Panc1 (cell line): ENCODE measurements at places on chromosomes 4 and X.

DNA sequence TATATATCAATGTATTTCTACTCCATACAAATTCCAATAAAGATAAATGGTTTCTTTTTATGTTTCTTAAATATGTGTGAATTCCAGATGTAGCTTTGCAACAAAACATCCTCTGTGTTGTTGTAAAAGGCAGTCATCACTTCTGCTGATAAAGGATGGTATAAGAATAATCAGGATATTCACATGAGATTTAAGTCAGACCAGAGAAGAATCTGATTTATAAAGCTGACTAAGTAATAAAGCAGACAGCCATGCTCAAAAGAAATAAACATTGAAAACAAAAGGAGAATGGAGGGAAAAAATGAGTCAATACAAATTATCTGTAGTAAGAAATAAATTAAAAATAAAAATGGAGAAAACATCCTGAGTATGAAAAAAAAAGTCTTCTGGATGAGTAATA is 27.0 kb upstream of the SLC7A11 start:
- DNase-seq = no peak

DNA sequence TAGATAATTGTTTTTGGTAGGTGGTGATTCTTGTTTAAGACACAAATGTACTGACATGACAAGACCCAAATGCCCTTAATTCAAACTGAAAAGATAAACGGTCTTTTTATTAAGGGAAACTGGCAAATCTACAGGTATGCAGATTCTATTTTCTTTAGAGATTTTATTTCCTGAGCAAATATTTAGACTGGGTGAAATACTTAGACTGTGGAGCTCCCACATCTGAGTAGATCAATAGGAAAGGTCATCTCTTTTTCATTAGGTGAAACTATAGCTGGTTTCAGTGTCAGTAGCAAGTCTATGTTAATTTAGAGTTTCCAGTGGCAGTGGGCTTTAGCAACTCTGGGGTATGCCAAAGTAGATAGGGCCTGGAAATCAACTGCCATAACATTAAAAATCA is 446.7 kb downstream of the FSTL5 start:
- DNase-seq = no peak

- DNase-seq = no peak
Measured at GRCh38 chr4:126715067-126715466, 917.7 kb upstream of the INTU start.

- no peak for DNase-seq
Measured at GRCh38 chr4:123784626-123785025, 388.0 kb downstream of the SPRY1 start.

DNA sequence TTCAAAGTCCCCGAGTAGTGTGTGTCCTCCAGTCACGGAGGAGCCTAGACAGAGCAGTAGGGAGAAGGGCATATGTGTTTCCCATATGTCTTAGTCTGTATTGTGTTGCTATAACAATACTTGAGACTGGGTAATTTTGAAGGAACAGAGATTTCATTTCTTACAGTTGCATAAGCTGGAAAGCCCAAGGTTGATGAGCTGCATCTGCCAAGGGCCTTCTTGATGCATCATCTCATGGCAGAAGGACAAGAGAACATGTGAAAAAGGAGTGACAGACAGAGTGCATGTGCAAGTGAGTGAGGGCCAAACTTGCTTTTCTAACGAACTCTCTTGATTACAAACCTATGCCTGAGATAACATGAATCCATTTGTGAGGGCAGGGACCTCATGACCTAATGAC is 243.4 kb downstream of the ARHGAP10 start:
- DNase-seq = no peak

- no peak for DNase-seq
Measured at GRCh38 chrX:85590638-85591037, 211.2 kb upstream of the POF1B start.

DNA sequence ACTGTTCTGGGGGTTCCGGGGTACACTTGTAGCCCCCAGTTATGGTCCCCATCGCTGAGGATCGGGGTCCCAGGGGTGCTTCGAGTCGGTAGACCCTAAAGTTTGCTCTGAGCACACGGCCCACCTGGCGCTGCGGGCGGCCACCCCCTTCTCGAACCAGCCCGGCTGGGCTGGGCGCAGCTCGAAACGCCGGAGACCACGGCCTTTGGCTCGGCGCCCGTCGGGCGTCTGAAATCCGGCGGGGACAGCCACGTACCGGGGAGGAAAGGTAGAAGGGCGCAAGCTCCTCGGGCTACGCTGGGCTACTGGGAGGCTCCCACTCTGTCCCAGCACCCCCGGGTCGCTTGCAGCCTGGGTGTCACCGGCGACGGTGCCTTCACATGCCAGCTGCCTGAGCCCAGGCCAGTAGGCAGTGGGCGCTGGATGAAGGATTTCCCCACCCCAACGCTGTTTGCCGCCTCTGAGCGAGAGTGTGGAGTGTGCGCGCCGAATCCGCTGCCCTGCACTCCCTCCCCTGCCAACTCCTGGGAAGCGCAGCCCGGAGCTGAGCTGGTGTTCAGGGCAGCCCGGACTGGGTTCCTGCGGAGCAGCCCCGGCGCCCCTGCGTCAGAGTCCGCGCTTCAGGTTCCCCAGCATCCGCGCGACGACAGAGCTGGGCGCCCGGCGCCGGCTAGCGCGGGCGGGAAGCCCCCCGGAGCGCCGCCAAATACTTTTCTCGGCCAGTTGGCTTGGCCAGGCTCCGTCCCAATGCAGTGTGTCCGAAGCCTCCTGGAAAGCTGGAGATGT is 637 bp downstream of the MAMLD1 start:
- DNase-seq = no peak

DNA sequence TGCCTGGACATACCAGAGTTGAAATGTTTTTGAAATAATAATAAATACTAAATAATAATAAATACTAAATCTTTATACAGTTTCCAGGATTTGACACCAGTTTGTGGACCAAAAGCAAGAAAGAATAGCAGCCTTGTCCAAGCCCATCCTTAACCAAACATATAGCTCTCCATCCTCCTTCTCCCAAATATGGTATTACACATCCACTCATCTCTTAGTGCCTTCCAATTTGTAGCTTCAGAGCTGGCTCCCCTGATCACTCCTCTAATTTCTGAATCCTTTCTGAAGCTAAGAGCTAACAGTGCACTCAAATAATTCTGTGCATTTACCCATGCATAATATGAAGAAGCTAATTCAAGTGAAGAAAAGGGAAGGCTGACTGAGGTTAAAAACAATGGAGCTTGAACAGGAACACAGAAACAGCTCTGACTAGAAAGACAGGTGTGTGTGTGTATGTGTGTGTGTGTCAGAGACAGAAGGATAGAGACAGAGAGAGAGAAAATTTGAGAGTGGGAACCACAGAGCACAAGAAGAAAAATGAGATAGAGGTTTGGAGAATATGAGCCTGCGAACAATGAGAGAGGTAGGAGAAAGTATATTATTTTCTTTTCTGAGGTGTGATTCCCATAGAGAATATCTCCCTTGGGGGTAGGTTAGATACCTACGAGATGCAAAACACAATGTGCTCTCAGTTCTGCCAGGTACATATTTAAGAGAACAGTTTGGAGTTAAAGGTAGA is 123.5 kb downstream of the CAMK2D start:
- DNase-seq = no peak

GRCh38 chr4:1614854-1615595 is 69.1 kb downstream of the FAM53A start:
- DNase-seq = no peak

GRCh38 chr4:109434007-109434971 is 674 bp downstream of the SEC24B start:
- DNase-seq = no peak

DNA sequence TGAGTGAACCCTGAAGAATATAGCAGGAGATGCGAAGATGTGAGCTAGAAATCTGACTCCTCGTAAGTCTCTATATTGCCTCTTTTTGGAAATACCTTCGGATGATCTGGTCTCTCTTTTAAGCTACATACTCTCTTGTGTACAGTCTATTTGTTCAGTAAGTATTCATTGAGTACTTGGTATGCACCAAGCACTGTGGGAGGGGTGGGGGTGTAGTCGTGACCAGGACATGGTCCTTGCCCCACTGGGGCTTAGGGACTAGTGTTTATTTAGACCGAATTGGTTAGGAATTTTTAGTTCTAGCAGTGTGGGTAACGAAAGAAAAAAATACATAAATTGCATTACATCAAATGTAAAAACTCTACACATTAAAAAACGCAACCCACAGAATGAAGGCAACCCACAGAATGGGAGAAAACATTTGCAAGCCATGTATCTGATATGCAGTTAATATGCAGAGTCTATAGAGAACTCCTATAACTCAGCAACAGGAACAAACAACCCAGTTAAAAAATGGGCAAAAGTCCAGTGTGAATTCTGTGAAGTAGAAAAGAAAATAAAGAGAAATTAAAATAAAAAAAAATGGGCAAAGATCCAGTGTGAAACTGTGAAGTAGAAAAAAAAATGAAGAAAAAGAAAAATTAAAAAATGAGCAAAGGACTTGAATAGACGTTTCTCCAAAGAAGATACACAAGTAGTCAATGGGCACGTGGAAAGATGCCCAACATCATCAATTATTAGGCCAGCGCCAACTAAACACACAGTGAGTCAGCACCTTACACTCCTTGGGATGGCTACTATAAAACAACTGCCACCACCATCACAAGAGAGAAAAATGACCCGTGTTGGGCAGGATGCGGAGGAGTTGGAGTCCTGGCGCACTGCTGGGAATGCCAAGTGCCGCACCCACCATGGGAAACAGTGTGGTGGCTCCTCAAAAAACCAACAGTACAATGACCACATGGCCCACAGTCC is 43.8 kb downstream of the RGS12 start:
- DNase-seq = no peak

DNA sequence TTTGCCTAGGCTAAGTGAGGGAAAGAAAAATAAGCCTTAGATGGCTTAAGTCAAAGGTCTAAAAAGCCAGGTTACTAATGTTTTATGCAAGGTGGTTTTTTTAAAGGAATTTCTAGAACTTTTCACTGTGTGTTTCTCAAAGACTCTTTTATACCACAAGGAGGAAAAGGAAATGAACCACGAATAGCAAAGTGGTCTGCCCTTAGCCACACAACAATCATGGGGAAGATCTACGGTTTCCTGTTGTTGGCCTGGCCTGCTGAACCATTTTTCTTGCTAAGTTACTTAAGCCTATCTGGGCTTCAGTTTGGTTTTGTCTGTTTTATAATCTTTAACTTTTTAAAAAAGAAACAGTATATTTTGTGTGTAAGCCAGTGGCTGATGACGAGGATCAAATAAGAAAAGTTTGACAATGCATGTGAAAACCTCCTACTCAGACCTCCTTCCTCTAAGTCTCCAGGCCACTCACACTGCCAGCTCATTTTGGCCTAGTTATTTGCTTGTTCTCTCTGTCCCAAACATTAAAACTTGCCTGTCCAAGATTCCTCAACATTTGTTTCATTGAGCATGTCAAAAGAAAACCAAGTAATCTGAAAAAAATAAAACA is 56.7 kb upstream of the COL25A1 start:
- DNase-seq = no peak

GRCh38 chr4:117986321-117986720 is 48.0 kb upstream of the NDST3 start:
- no peak for DNase-seq

GRCh38 chrX:125765347-125765746 is 400.7 kb downstream of the DCAF12L2 start:
- DNase-seq = no peak

DNA sequence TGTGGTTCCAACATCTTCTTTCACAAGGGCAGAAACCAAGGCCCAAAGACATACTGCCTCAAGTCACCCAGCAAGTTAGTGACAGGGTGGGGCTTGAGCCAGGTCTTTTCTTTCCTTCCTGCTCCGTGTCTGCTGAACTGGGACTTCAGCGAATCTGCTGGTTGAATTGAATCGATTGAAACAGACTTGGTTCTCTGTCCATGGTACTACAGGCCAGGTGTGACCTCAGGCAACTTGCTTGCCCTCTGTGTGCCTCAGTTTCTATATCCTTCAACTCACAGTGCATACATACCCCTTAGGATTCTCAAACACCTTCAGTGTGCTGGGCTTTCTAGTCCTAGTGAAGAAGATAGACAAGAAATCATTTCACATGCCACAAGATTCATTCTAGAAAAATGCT is 2.0 kb upstream of the ABLIM2 start:
- DNase-seq = no peak

DNA sequence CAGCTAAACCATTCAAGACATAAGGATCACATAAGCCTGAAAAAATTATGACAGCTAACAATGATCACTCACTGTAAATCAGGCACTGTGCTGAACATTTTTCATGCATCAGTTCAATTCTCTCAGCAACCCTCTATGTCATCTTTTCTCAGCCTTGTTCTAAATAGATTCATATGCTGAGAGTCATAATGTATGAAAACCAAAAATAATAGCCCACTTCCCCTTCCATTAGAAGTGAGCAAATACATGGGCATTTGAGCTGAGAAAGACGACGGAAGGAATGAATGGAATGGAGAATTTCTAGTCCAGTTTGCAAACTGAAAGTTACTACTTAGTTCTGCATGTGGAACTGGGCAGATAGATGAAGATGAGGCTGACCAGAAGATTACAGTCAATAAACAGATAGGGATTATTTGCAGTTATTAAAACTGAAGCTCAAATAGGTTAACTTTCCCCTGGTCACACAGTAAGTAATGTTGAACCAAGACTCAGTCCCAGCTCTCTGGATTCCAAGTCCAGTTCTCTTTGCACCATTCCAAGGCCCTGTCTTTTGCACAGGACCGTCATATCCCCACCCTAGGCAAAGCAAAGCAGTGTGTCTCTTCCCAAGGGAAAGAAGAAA is 1.6 kb upstream of the SH3RF1 start:
- DNase-seq = no peak
